Activated CD4-positive, alpha-beta T cell treated with anti-CD3 and anti-CD28 coated beads for 24 hours (primary cell): ENCODE measurements at places on chromosomes 16 and 17.

DNA sequence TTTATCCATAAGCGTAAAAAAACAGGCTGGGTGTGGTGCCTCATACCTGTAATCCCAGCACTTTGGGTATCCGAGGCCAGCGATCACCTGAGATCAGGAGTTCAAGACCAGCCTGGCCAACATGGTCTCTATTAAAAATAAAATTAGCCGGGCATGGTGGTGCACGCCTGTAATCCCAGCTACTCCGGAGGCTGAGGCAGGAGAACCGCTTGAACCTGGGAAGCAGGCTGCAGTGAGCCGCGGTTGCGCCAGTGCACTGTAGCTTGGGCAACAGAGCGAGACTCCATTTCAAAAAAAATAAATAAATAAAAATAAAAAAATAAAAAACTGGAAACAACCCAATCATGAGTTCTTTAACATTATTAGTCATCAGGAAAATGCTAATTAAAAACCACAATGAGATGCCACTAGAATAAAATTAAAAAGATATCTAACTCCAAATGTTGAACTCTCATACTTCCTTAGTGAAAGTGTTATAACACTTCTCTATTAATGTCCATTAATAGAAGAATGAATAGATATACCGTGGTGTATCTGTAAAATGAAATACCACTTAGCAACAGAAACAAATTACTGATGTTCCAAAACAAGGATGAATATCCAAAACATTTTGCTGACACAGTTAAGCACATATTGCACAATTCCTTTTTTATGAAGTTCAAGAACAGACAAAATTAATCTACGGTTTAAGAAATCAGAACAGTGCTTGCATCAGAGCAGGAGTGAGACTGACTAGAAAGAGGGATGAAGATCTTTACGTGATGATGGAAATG is 13.1 kb downstream of the MPHOSPH6 start:
- no peak for DNase-seq

DNA sequence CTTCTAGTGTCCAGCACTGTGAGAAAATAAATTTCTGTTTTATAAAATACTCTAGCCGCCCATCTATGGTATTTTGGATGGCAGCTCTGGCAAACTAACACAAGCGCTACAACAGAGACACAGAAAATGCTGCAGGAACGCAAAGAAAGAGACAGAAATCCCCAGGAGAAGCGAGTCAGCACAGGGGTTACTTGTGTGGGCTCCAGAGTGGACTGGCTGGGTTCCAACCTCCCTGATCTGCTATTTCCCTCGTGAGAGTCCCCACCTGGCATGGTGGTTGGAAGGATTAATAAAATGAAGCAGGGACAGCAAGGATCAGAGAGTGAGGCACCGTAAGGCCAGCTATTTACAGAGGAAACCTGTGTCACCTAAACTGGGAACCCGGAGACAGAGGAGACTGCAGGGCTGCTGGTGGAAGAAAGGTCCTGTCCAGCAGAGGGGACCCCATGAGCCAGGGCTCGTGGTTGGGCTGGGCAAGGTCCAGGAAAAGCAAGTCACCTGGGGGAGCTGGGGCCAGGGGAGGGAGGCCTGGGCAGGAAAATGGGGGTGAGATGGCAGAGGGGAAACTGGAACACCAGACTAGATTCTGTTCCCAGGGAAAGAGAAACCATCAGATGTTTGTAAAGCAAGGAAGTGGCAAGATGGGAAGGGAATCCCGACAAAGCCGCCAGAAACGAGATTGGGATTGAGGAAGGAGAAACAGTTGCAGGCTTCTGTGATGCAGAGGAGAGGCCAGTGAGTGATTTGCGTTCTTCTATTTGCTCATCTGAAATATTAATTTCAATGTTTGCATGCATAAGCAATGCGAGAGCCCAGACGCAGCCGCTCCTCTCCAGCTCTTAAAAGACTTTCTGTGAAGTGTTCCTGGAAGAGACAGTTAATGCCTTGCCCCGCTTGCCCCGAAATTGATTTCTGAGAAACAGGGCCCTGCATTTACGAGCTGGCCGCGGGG is 63.0 kb upstream of the TEKT3 start:
- no peak for DNase-seq

DNA sequence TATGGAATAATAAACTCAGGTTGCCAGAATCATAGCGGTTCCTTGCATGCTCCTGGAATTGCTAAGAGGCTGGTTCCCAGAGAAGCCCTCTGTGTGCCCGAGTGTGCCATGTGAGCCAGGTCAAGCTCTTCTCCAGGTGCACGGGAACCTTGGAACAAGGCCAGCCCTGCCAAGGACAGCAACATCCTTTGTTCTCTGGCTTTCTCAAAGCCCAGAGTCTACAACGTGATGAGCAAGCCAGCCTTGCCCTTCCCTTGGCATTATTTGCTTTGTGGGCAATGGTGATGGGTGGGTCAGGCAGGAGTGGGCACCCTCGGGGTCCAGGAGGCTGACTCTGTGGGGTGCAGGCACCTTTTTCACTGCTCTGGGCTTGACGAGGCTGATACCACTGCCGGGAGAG is 14.2 kb upstream of the SEC14L1 start:
- DNase-seq: no peak

GRCh38 chr17:40472733-40473452 is 28.5 kb downstream of the TNS4 start:
- no peak for DNase-seq

DNA sequence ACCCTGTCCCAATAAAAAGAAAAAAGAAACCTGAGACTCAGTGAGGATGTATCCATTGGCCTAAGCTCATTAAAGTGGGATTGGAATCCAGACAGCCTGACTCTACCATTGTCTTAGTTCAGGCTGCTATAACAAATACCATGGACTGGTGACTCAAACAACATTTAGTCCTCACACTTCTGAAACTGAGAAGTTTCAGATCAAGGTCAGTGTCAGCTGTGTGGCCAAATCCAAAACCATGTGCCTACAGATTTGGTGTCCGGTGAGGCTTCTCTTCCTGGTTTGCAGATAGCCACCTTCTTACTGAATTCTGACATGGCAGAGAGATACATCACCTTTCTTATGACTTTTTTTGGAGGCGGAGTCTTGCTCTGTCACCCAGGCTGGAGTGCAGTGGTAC is 53.3 kb upstream of the KDM8 start:
- no peak for DNase-seq

DNA sequence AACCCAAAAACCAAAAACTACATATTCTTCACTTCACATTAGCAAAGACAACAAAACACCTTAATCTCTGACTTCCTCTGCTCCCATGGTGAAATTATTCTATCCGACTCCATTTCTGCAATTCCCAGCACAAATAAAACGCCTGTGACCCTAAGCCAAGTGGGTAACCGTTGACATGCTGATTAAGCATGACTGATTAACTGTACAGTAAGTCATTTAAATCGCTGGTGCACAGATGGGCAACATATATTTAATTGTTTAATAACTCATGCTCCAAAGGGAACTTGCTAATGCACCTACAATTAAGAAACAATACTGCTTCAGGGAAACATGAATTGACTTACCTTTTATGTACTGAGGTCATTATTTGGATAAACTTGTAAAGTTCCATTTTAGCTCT is 436.7 kb downstream of the KIF2B start:
- no peak for DNase-seq

- DNase-seq: no peak
These were observed 1.7 kb upstream of the B4GALNT2 start for GRCh38 chr17:49130891-49131290.

GRCh38 chr17:64534187-64534586 is 27.4 kb downstream of the CEP95 start:
- DNase-seq: no peak

- no peak for DNase-seq
These were observed 13.8 kb downstream of the HROB start for GRCh38 chr17:44155488-44155887.
